ENCODE measurements at places on chromosomes 5 and 9.

GRCh38 chr5:84487963-84488362, 103.3 kb upstream of the EDIL3 start:
- no peak for DNase-seq

GRCh38 chr5:10576790-10577189, 12.9 kb downstream of the ANKRD33B start:
- DNase-seq: no peak

- DNase-seq: no peak
These were observed 463.3 kb downstream of the IRX1 start for GRCh38 chr5:4058899-4059298.

- no peak for DNase-seq
These were observed 317.4 kb downstream of the KDM4C start for GRCh38 chr9:7075154-7075553.

GRCh38 chr5:83538786-83539462, 67.4 kb downstream of the VCAN start:
- no peak for DNase-seq

DNA sequence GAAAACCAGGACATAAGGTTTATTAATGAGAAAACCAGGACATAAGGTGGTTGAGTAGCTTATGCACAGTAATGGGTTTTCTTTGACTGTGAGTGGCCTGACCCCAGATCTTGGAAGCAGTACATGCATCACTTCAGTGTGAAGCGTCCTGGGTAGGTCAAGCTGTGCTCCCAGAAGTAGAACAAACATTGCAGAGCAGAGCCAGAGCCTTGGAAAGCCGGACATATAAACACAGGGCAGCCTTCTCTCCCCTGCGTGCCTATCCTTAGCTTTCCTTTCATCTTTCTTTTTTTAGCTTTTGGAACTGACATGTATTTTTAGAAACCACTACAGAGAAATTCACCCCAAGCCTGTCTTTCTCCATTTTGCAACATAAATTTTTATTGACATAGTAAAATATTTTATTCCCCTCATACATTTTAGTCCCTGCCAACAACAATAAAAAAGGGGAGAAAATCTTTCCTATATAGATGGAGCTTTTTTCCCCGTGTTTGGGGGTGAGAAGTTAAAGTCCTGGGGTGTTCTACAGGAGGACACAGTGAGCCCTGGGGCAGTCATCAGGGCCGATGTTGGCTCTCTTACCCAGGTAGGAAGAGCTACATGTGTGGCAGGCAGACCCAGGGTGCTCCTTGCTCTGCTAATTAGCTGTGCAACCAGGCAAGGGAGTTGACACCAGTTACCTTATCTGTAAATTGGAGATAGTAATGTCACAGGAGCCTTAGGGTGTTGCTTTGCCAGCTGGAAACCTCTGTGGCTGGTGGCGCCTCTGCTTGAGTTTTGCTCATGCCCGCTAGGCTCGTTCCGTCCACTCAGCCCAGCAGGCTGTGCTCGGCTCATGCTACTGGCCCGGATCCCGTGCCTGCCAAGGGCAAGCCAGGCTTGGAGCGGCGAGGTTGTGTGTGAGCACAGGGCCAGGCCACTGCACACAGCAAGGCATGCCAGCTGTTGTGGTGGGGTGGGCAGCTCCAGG, 389.6 kb downstream of the KDM4C start:
- DNase-seq: no peak

- peak; percentile 6 for DNase-seq
These were observed 60.7 kb downstream of the HRH2 start for GRCh38 chr5:175718401-175719108.

GRCh38 chr9:34379334-34380033, 2.8 kb upstream of the MYORG start:
- peak; percentile 65 for DNase-seq

DNA sequence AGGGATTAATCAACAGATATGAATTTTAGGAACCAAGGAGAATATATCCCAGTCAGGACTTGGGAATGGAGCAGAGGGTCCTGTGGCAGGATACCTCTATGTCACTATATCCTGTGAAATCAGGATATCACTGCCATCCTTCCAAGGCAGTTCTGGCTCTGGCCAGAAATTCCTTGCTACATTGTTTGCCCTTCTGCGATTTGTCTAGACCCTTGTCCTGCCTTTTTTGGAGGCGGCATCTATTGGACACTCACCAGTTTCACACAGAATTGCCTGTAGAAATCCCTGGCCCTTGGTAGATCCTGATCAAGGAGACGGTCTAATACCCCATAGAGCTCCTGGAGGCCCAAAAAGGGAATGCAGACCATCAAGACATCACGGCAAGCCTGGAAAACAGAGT, 71.2 kb downstream of the MROH2B start:
- no peak for DNase-seq

GRCh38 chr5:36346896-36347690, 45.4 kb upstream of the RANBP3L start:
- no peak for DNase-seq

- no peak for DNase-seq
These were observed 19.9 kb downstream of the SEMA6A start for GRCh38 chr5:116554764-116555163.

- DNase-seq: peak; percentile 35
These were observed 76.0 kb upstream of the TMC1 start for GRCh38 chr9:72445306-72445995.

GRCh38 chr5:174642816-174643405, 81.5 kb upstream of the MSX2 start:
- DNase-seq: no peak

GRCh38 chr9:83991355-83991754, 10.8 kb downstream of the RMI1 start:
- DNase-seq: no peak

DNA sequence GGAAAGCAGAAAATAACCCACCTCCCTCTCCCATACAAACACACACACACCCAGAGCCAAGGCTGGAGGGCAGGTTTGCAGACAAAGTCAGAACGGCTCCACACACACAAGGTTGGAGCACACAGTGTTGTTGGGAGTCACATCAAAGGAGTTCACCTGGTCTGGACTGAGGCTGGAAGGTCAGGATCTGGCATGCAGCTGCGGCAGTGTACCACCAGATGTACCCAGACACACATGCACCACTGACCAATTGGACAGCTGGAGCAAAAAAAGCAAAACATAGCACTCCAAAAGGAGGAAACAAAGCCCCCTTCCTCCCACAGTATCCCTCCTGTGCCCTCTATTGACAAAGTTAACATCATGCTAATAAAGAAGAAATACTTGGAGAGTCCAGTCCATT, 94.6 kb upstream of the KIF2A start:
- DNase-seq: no peak

GRCh38 chr5:156095709-156096241, 231.2 kb upstream of the SGCD start:
- no peak for DNase-seq

GRCh38 chr9:114378016-114378415, 9.8 kb downstream of the AKNA start:
- no peak for DNase-seq

- DNase-seq: no peak
These were observed 72.6 kb upstream of the EQTN start for GRCh38 chr9:27369591-27369990.

GRCh38 chr5:1809416-1810035, 8.3 kb downstream of the NDUFS6 start:
- no peak for DNase-seq

DNA sequence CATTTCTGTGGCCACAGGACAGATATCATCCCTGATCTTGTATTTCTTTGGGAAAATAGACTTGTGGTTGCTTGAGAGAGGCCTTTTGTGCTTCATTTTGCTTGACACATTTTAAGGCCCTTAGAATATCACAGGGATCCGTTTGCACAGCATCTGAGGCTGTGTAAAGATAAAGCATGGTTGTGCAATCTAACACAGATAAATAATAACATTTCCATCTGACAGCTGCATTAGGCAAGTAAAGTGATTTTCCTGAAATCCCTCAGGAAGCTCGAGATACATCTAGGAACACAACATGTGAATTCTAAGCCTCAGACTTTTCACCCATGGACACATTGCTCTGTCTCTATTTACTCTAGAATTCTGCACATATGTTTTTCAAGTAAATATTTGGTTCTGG, 212.8 kb upstream of the ADAMTSL1 start:
- DNase-seq: no peak

- DNase-seq: no peak
These were observed 4.4 kb upstream of the COL5A1 start for GRCh38 chr9:134637241-134637640.

- DNase-seq: no peak
These were observed 94.9 kb upstream of the SLC27A6 start for GRCh38 chr5:128870373-128870772.

- no peak for DNase-seq
These were observed 4.4 kb upstream of the FBXO38 start for GRCh38 chr5:148379340-148379739.

GRCh38 chr5:140424135-140424534, 22.5 kb downstream of the ANKHD1 start:
- no peak for DNase-seq

- DNase-seq: peak; percentile 55
These were observed 795 bp downstream of the NDUFAF2 start for GRCh38 chr5:60945813-60946187.

DNA sequence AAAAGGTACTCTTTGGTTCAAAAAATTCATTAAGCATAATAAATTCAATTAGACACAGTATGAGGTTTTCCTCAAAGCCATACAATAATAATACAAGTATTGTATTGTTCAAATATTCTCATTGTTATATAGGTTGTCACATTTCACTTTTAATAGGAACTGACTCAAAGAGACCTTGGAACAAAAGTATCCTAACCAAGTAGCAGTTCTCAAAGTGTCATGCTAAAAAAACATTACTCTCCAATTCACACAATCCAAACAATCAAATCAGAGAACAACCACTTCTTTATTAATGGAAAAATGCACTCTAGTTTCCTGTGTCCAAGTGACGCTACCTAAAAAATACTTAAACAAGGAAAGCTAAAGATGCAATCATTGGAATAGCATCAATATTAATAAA, 115.4 kb downstream of the DENND1A start:
- no peak for DNase-seq

GRCh38 chr5:103003872-103004271, 116.1 kb downstream of the GIN1 start:
- no peak for DNase-seq

DNA sequence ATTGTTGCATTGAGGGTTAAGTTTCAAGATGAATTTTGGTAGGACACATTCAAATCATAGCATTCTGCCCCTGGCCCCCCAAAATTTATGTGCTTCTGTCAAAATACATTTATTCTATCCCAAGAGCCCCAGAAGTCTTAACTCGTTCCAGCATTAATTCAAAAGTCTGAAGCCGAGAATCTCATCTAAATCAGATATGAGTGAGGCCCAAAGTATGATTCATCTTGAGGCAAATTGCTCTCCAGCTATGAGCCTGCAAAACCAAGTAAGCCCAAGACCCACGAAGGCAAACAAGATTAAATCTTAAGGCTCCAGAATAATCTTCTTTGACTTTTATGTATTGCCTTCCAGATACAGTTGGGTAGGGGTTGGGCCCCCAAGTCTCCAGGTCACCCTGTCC, 19.2 kb downstream of the TNPO1 start:
- no peak for DNase-seq

GRCh38 chr9:68979538-68980314, 34.2 kb downstream of the PRKACG start:
- DNase-seq: no peak

- no peak for DNase-seq
These were observed 14.2 kb upstream of the NRARP start for GRCh38 chr9:137316012-137316981.
